ENCODE measurements at places on chromosomes 12 and 14. TPM values are rescaled to one million over a fixed set of nuclear protein-coding genes. Genes with fewer than 3 reads are reported as not detected.
A peak's percentile ranks its signal among the peaks of the same experiment; 100 is the strongest.

DNA sequence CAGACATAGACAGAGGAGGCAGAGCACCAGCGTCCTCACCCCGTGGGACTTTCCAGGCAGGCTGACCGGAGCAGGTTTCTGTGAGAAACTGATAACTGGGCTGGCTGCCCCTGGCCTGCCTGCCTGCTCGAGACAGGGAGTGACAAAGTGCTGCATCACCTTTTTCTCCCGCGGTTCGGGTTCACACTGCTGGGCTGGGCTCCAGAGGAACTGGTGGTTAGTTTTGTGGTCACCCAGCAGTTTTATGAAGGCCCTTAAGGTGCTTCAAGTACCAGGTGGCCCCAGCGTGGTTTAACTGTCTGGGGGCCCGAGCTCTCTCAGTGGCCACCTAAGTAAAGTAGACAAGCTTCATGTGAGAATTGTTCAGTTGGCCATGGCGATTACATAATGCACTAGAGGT, 1073.6 kb downstream of the BCL11B start:
- no peaks in the 10 kb centered on the region for H3K4me1 ChIP-seq
- H3K27me3 ChIP-seq: no peaks in the 10 kb centered on the region
- H3K36me3 ChIP-seq: no peaks in the 10 kb centered on the region
- no peak overlapping the region for H3K27ac ChIP-seq
- no peak for DNase-seq

DNA sequence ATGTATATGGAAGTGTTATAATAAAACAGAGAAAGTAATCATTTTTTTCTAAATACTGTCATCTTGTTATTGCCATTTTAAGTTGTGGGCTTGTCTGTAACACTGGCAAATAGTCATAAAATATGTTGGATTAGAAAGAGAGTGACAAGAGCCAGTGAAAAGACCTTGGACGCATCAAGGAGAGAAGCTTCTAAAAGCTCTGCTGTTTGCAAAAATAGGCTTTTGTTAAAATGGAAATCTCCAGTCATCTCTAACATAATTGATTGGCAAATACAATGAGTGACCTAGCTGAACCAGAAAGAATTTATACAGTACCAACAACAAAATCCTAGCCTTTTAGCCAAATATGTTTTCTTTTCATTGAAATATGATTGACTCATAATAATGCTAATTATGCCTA, 245.8 kb upstream of the RMST start:
- H3K36me3 ChIP-seq: no peaks in the 10 kb centered on the region
- H3K4me3 ChIP-seq: no peak overlapping the region
- no peak overlapping the region for H3K27ac ChIP-seq

DNA sequence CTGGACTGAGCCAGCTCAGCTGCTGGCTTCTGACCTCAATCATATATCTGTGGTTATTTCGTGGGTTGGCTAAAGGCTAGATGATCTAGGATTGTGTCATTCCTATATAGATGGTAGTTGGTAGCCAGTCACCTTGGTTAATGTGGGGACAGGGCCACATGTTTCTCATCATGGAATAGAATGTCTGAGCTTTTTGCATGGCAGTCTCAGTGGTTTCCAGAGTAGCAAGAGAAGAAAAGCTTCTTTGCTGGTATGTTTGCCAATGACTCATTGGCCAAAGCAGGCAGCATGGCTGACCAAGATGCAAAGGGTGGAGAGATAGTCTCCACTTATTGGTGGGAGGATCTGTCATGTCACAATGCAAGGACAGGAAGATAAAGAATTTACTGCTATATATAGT, 746.4 kb upstream of the FLRT2 start:
- no peaks in the 10 kb centered on the region for H3K4me1 ChIP-seq
- H3K27ac ChIP-seq: no peak overlapping the region
- no peak overlapping the region for H3K4me3 ChIP-seq

DNA sequence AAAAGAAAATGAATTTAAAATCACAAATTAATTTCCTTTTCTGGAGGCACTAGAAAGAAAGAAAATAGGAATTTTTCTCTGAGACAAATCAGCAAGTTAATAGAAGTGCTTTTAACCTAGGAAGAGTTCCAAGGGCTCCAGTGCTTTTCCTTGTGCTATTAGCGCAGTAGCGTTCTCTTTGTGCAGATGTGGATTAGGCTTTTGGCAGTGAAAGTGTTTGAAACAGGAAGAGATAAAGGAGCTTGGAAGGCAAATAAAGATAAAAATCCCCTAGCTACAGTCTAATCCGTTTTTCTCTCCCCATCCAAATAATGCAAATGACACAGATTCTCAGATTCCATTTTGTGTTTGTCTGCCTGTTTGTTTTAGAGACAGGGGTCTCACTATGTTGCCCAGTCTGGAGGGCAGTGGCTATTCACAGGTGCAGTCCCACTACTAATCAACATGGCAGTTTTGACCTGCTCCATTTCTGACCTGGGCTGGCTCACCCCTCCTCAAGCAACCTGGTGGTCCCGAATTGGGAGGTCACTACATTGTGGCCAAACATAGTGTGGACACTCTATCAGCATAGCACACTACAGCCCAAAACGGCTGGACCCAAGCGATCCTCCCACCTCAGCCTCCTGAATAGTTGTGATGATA, 166.1 kb downstream of the PAWR start:
- no peak overlapping the region for H3K4me3 ChIP-seq
- no peaks in the 10 kb centered on the region for H3K4me1 ChIP-seq
- DNase-seq: no peak

DNA sequence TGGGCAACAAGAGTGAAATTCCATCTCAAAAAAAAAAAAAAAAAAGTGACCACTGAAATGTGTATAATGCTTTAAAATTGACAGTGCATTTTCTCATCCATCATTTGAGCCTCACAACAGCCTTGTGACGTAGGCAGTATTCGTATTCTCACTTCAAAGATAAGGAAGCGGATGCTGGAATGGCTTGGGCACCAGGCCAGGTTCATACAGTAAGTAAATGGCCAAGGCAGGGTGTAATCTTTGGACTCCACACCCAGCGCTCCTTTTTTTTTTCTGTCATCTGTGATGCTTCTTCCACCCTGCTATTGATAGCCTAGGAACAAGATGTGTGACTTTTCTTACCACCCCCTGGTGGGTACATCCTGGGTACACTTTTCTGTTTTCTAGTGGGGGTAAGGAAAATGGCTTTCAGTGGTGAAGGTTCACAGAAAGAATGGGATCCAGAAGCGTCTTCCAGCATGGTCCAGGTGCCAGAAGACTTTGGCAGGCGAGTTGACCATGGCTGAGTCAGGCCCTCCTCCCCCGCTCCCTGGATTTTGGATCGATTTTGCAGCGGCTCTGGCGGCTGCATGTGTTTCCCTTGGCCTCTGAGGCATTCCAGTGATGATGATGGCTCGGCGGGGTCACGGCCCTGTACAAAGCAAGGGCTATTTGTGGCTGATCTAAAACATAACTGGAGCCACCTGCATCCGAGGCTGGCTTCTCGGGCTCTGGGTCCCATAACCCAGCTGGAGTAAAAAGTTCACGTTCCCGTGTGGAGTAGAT, 110.6 kb downstream of the CACNA1C start:
- no peak overlapping the region for H3K27ac ChIP-seq
- DNase-seq: peak; percentile 61
- peaks cover 5% of the 10 kb centered on the region for H3K36me3 ChIP-seq
- peaks cover 37% of the 10 kb centered on the region for H3K27me3 ChIP-seq
- no peak overlapping the region for H3K4me3 ChIP-seq

DNA sequence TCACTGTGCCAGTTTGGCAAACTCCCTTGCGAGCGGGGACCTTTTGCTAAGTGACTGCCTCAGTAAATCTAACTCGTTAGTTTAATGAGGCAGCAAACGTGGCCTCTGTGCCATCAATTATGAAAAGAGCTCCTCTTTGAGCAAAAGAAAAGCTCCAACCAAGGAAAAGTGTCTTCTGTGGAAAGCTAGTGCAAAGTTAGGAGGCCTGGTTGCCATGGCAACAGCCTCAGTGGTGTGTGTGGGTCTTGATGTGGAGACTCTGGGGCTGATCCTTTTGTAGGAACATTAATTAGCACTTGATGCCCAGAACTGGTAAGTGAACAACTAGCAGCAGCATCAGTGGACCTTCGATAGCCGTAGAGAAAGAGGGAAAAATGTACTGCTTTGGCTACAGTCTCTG, 145.7 kb downstream of the CHST11 start:
- DNase-seq: no peak
- peaks cover 15% of the 10 kb centered on the region for H3K4me1 ChIP-seq
- H3K36me3 ChIP-seq: no peaks in the 10 kb centered on the region
- no peak overlapping the region for H3K4me3 ChIP-seq
- H3K27ac ChIP-seq: no peak overlapping the region
- no peaks in the 10 kb centered on the region for H3K27me3 ChIP-seq

AHSA1 gene
- 287 TPM for total RNA-seq

PLEKHH1 gene
- total RNA-seq: 11.8 TPM
